ENCODE measurements at places on chromosomes 16 and 17. TPM values are rescaled to one million over a fixed set of nuclear protein-coding genes. Genes with fewer than 3 reads are reported as not detected.

DNA sequence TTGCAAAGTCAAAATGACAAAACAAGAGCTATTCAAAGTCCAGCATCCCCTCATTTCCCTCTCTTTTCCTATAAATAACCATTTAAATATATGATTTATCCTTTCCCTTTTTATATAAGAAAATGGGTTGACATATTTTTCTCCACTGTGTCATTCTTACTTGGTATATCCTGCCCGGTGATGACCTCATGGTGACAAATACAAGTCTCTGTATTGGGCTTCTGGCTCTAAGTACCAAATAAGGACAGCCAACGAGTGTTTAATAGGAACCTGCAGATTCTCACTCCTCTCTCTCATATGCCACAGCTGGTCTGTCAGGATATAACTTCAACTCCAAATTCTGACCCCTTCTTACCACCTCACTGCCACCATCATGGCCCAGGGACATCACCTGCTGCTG, 25.5 kb upstream of the CBLN1 start:
- H3K27me3 ChIP-seq: no peaks in the 10 kb centered on the region
- DNase-seq: no peak
- H3K4me1 ChIP-seq: no peaks in the 10 kb centered on the region
- no peak overlapping the region for H3K4me3 ChIP-seq
- H3K27ac ChIP-seq: no peak overlapping the region

GRCh38 chr16:9183682-9184353, 92.4 kb downstream of the HAPSTR1 start:
- H3K36me3 ChIP-seq: no peaks in the 10 kb centered on the region
- H3K27me3 ChIP-seq: no peaks in the 10 kb centered on the region
- no peak for DNase-seq
- H3K27ac ChIP-seq: no peak overlapping the region

DNA sequence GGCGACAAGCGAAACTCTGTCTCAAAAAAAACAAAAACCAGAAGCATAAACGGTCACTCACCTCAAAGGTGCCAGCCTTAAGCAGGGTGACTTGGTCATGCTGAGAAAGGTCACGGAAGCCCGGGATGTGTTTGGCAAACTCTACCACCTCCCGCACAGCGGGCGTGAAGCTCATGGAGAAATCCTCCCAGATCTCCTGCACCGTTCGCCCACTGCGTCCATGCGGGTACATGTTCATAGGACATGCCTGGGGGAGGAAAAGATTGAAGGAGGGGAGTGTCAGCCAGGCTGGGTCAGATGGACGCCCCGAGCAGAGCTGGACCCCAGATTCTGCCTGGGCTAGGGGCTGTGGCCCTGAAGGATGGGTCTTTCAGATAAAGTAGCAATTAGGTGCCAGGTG, 5.5 kb downstream of the NR1D1 start:
- H3K27ac ChIP-seq: peak overlapping the region; percentile 97
- no peak overlapping the region for H3K4me3 ChIP-seq
- peaks cover 89% of the 10 kb centered on the region for H3K4me1 ChIP-seq
- DNase-seq: no peak
- no peaks in the 10 kb centered on the region for H3K27me3 ChIP-seq

GRCh38 chr16:49158029-49158642, 123.5 kb downstream of the CBLN1 start:
- no peaks in the 10 kb centered on the region for H3K36me3 ChIP-seq
- H3K27me3 ChIP-seq: no peaks in the 10 kb centered on the region
- DNase-seq: no peak
- no peak overlapping the region for H3K4me3 ChIP-seq
- H3K27ac ChIP-seq: no peak overlapping the region

- no peak overlapping the region for H3K27ac ChIP-seq
- peaks cover 40% of the 10 kb centered on the region for H3K36me3 ChIP-seq
- H3K4me3 ChIP-seq: no peak overlapping the region
- no peaks in the 10 kb centered on the region for H3K27me3 ChIP-seq
- H3K4me1 ChIP-seq: peaks cover 10% of the 10 kb centered on the region
Observed at GRCh38 chr16:31467151-31467773, 4.7 kb upstream of the TGFB1I1 start.

GRCh38 chr17:69480245-69480644, 65.7 kb downstream of the MAP2K6 start:
- no peak overlapping the region for H3K27ac ChIP-seq
- H3K27me3 ChIP-seq: no peaks in the 10 kb centered on the region
- DNase-seq: no peak
- H3K4me1 ChIP-seq: no peaks in the 10 kb centered on the region
- no peaks in the 10 kb centered on the region for H3K36me3 ChIP-seq

GRCh38 chr17:7650509-7651096, at the start of gene ATP1B2:
ATP1B2 (plus strand) TSS chr17:7650926; CDS start chr17:7651519, 593 bp downstream.
- peak within 1 kb of the TSS; percentile 65 for H3K27ac ChIP-seq
- no peaks in the 10 kb centered on the region for H3K36me3 ChIP-seq
- H3K4me1 ChIP-seq: peaks cover 26% of the 10 kb centered on the region
- no peaks in the 10 kb centered on the region for H3K27me3 ChIP-seq
- peak; percentile 68 for DNase-seq

- H3K4me1 ChIP-seq: no peaks in the 10 kb centered on the region
- peak overlapping the region; percentile 67 for H3K4me3 ChIP-seq
- no peak for DNase-seq
Observed at GRCh38 chr17:81516439-81516838, 3.8 kb upstream of the ACTG1 start.

DNA sequence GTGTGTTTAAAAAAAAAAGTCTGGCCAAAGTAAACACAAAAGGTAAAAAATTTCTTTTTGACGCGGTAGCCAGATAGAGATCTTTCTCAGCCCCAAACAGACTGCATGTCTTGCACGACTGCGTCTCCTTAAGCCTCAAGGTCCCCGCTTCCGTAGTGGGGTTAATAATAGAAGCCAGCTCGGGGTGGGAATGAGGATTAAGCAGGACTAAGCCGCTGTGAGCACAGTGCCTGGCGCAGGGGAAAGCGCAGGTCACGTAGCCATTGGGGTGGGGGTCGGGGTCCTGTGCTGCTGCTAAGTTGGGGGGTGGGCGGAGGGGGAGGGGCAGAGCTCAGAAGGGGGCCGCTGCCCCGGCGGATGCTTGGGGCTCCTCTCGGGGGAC, 521 bp downstream of the GGA2 start:
- H3K4me1 ChIP-seq: peaks cover 42% of the 10 kb centered on the region
- no peaks in the 10 kb centered on the region for H3K27me3 ChIP-seq
- H3K36me3 ChIP-seq: no peaks in the 10 kb centered on the region
- H3K4me3 ChIP-seq: peak overlapping the region; percentile 96

DNA sequence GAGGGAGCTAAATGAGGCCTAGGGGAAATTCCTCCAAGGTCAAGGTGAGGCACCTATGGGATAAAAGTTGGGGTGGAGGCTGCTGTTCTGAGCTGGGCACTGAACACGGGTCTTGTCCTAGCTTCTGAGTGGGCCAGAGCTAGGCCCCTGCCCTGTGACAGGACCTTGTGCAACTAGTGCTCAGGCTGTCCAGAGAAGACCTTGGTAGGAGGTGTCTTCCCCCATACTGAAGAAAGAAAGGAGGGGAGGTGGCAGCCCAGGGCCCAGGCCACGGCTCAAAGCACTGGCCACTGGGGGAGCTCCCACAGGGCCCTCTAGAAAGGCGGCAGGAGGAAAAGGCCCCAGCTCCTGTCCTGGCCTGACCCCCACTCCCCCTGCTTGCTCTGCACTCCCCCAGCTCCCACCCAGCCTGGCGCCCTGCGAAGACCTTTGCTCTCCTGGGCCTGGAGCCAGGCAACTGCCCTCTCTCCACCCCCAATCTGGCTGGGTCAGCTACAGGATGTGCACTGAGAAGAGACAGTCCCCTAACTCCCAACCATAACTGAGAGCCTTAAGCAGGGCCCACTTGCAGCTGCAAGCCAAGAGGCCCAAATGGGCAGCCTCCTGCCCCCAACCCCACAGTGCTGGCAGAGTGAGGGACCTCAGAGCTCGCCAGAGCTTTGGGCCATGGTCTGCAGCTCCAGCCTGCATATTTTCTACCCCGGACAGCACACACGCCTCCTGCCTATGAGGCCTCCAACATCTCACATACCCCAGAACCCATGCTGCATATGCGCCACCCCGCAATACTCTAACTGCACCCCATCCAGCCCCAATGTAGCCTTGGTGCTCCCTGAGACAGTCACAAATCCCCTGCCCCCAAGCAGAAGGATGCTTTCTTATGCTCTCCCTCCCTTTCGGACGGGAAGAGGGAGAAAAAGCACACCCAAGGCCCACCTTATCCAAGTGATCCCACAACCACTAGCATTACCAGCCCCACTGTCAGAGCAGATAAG, 15.3 kb downstream of the HSD11B2 start:
- H3K27ac ChIP-seq: peak overlapping the region; percentile 19
- H3K4me1 ChIP-seq: peaks cover 98% of the 10 kb centered on the region
- no peak for DNase-seq

GRCh38 chr17:1965556-1966273, 59.4 kb downstream of the RTN4RL1 start:
- no peak for DNase-seq
- H3K27ac ChIP-seq: no peak overlapping the region
- no peak overlapping the region for H3K4me3 ChIP-seq
- H3K36me3 ChIP-seq: no peaks in the 10 kb centered on the region
- H3K4me1 ChIP-seq: peaks cover 17% of the 10 kb centered on the region

- H3K36me3 ChIP-seq: no peaks in the 10 kb centered on the region
- H3K4me3 ChIP-seq: no peak overlapping the region
- H3K27me3 ChIP-seq: no peaks in the 10 kb centered on the region
- no peaks in the 10 kb centered on the region for H3K4me1 ChIP-seq
- no peak overlapping the region for H3K27ac ChIP-seq
- DNase-seq: no peak
Observed at GRCh38 chr17:57490890-57491289, 234.6 kb downstream of the MSI2 start.

- H3K4me1 ChIP-seq: no peaks in the 10 kb centered on the region
- H3K4me3 ChIP-seq: no peak overlapping the region
- no peaks in the 10 kb centered on the region for H3K36me3 ChIP-seq
- no peaks in the 10 kb centered on the region for H3K27me3 ChIP-seq
Observed at GRCh38 chr16:35746963-35747657, 2287.7 kb downstream of the TP53TG3F start.

Gene CSF3
- total RNA-seq: not detected

Gene PRR15L
- 6.5 TPM for total RNA-seq

Gene FOXC2
- 2.9 TPM for total RNA-seq

Gene LGALS9B
- not detected for total RNA-seq

Gene CCDC182
- total RNA-seq: not detected

Gene HBA1
- total RNA-seq: 1,137 TPM

Gene CCDC144A
- total RNA-seq: 1.9 TPM

Gene CBFA2T3
- total RNA-seq: 1.1 TPM

Gene CHST5
- total RNA-seq: not detected

Measured in right atrium auricular region (tissue), 2 donors.